NCI-H526 treated with DMSO at 0.1 percent for 48 hours (cell line): ENCODE measurements at places on chromosomes 11 and 22.

GRCh38 chr22:20965104-20965887, 1.8 kb upstream of the AIFM3 start:
- DNase-seq: no peak

GRCh38 chr22:45422237-45422983, 8.9 kb downstream of the RIBC2 start:
- DNase-seq: no peak

DNA sequence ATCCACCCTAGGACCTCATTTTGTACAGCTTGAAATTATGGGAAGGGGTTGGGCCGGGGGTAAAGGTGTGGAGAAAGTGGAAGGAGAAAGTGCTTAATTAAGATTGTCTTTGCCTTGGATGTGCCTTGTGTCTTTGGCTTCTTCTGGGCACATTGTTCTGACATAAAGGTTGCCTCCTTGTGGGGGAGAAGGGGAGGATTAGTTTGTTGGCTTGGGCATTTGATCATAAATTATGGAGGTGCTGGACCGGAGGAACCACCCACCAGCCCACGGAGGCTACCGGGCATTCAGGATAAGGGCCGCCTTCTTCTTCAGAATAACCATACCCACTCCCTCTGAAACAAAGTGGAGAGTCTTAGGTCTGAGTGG, 1.3 kb downstream of the PAFAH1B2 start:
- DNase-seq: peak; percentile 59

- no peak for DNase-seq
These were observed 108.6 kb upstream of the RASSF10 start for GRCh38 chr11:12900496-12900895.

GRCh38 chr22:43479962-43480361, 68.1 kb downstream of the MPPED1 start:
- no peak for DNase-seq
